Fibroblast of gingiva (primary cell): ENCODE measurements at places on chromosomes 1 and 21.

DNA sequence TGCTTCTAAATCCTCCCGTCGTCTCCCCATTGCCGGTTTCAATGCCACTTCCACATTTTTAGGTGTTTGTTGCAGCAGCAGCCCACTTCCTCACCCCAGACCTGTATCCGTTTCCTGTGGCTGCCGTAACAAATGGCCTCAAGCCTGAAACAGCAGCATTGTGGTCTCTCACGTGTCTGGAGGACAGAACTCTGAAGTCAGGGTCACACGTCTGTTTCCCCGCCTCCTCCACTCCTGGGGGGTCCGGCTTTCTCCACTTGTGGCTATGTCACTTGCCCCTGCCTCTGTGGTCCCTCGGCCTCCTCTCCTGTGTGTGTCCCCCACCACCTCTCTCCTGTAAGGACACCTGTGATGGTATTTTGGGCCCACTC lies 21.8 kb downstream of the TRPM2 start:
- no peak for DNase-seq

GRCh38 chr1:46747683-46748288 lies 28.9 kb upstream of the EFCAB14 start:
- DNase-seq: peak; percentile 33

GRCh38 chr1:235246022-235246948 lies 81.7 kb downstream of the ARID4B start:
- DNase-seq: no peak

DNA sequence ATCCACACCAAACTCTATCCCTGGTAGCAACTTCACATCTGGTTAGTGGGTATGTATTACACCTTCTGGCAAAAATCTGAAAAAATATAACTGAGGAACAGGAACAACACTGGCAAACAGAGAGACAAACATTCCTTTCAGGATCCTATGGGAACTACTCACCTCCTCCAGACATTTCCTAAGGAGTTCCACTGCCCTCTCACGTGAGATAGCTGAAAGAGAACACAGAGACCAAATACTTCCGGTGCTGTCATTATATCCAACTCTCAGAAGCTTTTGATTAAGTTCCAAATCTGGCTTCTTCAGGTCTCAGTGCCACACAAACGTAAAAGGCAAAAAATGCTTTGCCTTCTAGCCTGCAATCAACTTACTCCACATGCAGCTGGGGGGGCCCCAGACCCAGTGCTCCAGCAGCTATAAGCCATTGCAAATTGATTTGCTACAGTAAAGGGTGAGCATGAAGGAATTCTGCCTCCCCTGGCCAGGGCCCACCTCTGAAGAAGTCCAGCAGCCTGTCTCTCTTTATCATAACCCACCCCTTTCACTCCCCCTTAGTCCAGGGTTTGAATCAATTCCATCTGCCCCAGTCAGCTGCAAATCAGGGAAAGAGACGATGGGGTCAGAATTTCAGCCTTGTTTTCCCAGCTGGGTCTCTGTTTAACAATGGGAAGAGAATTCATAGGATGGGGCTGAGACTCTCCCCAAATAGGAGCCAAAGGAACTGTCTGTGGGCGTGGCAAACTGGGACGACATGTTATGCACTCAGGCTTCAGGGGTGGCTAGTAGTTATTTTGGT lies 32.2 kb downstream of the TFAP2E start:
- DNase-seq: no peak

- no peak for DNase-seq
These were observed 67.3 kb downstream of the VCAM1 start for GRCh38 chr1:100786870-100787269.

- no peak for DNase-seq
These were observed 48.1 kb downstream of the USP1 start for GRCh38 chr1:62484824-62485468.

DNA sequence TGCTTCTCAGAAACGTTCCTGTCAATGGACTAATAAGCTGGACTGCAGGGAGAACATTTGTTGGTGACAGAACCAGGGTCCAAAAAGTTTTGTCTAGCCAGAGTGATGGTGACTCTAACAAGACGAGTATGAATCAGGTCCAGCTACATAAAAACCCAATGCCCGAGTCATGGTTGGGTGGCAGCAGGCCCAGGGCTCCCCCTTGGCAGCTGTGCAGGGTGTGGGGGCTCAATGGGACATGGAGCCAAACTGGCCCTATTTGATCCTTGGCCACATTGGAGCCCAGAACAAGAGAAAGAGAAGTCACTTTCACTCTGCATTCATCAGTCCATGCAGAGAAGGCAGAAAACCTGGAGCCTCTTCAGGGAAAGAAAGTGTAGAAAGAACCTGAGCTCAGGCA lies 37.9 kb upstream of the TENT5C start:
- no peak for DNase-seq

- no peak for DNase-seq
These were observed 21.8 kb upstream of the LHX4 start for GRCh38 chr1:180208264-180208663.

- no peak for DNase-seq
These were observed 25.7 kb downstream of the TRIM33 start for GRCh38 chr1:114485286-114485685.

- DNase-seq: peak; percentile 89
These were observed 110.5 kb downstream of the CNIH3 start for GRCh38 chr1:224726441-224727182.

DNA sequence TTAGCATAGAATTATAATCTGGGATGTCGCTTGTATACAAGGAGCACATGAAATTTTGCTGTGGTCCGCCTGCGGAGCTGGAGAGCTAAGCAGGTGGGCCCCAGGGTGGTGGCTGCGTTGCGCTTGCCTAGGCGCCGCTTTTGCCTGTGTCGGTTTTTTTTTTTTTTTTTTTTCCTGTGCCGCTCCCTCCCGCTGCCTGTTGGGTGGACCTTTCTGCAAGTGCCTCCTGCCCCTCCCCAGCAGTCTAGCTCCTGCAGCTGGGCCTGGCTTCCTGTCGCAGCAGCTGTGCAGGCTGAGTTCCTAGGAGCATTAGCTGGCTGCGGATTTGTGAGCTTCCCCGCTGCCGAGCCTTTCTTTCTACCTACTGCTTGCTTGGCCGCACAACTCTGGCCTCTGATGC lies 20.6 kb downstream of the PYHIN1 start:
- DNase-seq: no peak

- DNase-seq: no peak
These were observed 27.8 kb upstream of the CTTNBP2NL start for GRCh38 chr1:112368198-112368597.

- DNase-seq: no peak
These were observed 76.5 kb upstream of the NFIA start for GRCh38 chr1:61005614-61006580.

GRCh38 chr1:238951809-238952208 lies 434.6 kb upstream of the CHRM3 start:
- DNase-seq: no peak

- DNase-seq: no peak
These were observed 680.3 kb downstream of the LRRIQ3 start for GRCh38 chr1:73517603-73518191.

DNA sequence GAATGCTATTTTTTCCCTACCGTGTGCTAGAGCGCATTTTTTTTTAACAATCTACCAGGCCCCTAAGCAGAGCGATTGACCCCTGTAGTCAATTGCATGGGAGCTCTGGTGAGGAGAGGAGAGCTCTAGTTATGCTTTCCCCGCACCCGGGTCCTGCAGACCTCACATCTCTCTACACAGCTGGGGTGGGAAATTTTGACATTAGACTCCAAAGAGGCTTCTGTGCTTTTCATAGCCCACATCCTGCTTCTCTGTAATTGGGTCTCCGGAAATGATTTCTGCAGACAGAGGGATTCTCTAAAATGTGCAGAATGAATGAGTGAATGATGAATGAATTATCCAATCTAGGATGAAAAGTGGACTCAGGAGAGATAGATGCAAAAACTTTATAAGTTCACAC lies 41.5 kb upstream of the DUSP10 start:
- DNase-seq: no peak

GRCh38 chr1:182476625-182477024 lies 26.7 kb downstream of the RGSL1 start:
- DNase-seq: no peak
